SK-N-SH treated with all-trans-retinoic acid at 6 μM for 48 hours (cell line): ENCODE measurements at places on chromosomes 5 and 9.
A peak's percentile ranks its signal among the peaks of the same experiment; 100 is the strongest.

DNA sequence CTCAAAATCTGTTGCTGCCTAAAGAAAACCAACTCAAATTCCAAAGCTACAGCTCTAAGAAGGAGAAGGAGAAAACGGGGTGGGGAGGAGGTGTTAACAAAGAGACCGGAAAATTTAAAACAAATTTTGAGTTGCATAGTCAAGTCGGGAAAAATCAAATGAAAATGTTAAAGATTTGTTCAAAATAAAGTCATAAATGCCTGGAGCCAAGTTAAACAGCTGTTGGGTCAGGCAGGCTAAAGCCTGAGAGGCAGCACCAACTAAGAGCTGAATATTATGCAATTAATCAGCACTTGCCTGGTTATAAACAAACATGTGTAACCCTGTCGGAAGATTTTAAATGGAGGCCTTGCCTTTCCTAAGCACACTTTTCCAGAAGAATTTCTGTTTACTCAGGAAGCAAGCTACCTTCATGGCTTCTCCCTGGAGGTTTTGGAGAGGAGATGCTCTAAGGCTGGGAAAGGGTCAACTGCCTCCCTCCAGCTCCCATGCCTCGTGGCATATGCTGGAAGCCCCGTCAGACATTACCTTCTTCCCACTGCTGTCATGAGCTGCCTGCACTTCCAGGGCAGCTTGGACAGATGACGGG, 270.5 kb downstream of the DMRT2 start:
- no peak for ATAC-seq

DNA sequence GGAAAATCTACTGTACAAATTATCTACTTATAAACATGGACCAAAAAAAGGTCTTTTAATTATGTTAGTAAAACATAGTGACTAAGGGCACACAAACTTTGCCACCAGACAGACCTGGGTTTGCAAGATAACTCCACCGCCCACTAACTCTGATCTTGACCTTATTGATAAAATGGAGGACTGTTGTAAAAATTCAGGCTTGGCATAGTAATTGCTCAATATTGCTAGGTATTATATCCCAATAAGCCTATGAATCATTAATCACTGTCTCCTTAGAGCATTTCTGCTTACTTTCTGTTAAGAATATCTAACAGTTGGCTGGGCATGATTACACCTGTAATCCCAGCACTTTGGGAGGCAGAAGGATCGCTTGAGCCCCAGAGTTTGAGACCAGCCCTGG, 3.8 kb downstream of the C9orf40 start:
- no peak for ATAC-seq

DNA sequence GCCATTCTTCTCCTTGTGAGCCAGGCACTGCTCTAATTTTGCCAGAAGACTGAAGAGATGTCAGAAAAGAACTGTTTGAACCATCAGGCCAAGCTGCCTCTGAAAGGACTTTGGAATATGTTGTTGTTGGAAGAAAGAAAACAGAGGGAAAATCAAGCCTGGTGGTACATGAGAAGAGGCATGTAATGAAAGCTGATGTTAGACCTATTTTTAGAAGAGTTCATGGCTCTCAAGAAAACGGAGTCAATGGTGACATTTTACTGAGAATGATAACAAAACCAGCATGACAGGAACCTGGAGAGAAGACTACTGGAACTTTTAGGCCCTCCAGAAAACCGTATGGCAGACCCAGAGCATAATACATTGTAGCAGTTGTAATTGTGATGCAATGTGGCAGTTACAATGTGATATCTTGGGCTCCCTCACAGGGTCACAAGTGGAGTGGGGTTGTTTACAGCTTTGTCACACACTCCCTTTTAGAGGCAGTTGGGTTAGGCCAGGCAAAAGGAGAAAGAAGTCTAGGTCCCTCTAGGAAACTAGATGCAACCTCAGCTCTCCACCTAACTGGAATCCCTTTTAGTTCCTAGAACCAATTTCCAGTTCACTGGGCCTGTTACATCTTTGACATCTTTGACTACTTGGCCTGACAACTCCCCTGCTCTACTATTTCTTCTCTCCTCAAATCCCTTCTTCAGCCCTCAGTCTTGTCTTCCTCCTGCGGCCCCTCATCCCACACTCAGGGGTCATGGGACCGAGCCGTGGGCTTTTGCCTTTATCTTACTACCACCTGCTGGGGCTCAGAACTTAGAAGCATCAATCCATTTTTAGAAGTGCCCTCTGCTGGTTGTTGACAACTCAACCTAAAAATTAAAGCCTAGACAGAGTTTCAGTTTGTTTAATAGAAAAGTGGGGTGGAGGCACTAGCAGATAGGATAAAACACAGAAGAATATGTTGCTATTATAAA, 61.2 kb upstream of the JAK2 start:
- ATAC-seq = peak; percentile 70

- ATAC-seq = peak; percentile 84
Measured at GRCh38 chr5:66987949-66988838, 208.4 kb downstream of the CD180 start.

DNA sequence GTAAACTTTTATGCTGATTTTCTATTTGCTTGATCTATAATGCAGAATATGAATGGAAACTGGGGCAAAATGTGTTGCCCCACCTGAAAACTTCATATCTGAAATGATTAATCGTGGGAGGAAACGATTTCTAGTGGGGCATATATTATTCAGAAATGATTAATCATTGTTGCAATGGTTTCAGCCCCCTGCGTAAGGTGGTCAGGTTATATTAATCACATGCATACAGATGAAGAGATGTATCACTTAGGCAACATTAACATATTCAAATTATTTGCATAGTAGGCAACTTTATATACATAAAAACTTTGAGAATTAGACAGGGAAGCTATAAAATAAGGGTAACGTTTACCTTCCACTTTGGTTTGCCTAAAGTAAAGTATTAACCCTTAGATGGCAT, 49.8 kb downstream of the LSM11 start:
- ATAC-seq = no peak

DNA sequence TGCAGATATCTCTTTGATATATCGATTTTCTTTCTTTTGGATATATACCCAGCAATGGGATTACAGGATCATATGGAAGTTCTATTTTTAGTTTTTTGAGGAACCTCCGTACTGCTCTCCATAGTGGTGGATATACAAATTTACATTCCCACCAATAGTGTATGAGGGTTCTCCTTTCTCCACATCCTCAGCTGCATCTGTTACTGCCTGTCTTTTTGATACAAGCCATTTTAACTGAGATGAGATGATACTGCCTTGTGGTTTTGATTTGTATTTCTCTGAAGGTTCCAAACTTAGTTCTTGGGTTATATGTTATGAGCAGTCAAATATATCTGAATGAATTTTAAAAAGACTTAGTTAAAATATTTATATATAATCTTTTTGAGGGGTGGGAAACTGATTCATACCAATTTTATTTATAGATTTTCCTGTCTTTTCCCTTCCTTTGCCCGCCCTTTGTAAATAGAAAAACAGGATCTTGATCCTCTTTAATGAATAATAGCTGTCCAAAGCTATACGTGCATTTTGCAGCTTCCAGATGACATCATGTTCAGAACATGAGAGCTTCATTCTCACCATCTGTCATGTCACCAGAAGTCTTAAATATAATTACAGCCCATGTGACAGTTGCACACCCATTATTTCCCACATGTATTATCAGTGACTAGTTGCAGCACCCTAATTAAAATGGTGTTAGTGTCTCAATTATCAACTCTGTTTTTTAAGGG, 6.2 kb upstream of the ARHGEF28 start:
- ATAC-seq = no peak

DNA sequence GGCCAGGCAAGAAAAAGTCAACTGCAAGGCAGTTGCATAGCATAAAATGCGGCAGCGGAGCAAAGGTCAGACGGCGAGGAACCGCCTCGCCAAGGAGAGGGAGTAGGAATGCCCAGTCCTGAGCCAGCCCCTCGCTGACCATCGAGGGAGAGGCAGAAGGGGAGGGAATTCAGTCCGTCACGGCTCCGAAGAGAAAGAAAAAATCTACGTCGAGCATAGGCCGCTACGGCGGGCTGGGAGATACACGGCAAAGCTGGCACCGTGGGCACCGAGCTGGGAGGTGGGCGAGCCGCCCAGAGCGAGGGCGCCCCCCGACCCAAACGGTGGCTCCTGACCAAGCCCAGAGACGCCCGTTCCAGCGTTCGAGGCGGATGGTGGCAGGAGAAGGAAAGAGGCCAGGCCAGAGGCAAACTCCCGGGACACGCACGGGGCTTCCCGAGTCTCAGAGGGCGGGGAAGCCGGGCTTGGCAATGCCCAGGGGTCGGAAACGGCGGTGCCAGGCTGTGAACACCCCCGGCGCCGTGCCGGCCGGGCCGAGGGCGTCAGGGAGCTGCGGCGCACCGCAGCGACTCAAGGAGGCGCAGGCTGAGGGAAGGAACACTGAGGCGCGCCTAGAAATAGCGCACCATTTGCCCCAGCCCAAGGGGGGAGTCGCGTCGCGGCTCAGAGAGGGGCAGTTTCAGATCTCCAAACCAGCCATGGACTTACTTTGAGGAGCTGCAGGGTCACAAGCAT, 518 bp downstream of the SPRY4 start:
- peak; percentile 28 for ATAC-seq

DNA sequence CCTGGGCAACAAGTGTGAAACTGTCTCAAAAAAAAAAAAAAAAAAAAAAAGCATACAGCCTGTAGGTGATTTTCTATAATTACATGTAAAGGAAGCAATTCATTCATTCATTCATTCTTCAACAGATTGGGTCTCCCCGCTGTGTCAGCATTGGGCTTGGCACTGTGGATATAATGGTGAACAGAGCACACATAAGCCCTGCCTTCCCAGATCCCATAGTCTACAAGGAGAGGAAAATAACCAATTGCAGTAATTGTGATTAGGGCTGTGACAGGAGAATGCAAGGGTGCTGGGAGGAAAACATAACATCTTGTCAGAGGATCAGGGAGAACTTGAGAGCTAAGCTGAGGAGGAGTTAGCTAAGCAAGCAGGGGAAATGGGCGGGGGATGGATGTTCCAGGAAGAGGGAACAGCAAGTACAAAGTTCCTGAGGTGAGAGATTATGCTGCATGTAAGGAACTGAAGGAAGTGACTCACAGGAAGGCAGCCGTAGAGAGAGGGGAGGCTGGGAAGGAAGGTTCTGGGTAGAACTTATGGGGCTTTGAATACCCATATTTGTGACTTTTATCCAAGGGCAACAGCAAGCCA, 24.0 kb upstream of the KLF9 start:
- peak; percentile 61 for ATAC-seq

GRCh38 chr9:83451308-83451707, 86.9 kb downstream of the FRMD3 start:
- no peak for ATAC-seq

DNA sequence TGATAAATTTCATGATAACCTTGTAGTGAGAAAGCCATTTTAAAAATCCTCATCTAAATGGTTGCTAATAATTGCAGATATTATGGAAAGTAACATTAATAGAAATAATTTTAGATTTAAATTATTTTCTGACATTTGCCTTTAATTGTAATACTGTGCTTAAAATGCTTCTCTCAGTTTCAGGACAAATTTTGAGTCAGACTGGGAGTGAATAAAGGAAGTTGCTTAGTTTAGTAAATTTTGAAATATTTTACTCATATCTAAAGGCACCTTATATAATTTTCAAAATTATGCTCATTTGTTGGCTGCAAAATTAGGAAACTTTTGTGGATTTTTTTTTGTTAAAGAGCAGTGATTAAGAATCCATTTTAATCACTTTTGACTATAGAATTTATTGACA, 93.8 kb downstream of the CSNK1G3 start:
- ATAC-seq = no peak

DNA sequence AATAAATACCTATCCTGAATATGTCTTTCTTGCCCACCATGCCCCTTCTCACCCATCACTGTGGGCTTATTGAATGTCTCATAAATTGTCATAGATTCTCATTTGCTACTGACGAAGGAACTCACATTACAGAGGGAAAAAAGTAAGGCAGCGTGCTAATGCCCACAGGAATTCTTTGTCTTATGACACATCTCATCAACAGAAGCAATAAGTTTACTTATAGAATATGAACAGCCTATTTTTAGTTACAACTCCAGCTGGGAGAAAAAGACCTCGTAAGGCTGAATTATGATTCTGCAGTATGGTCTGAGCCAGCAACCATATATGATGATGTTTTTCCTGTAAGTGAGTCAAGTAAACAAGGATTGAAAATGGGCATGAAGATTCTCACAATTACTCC, 22.4 kb upstream of the ATG10 start:
- no peak for ATAC-seq

GRCh38 chr5:72604111-72604797, 97.0 kb upstream of the ZNF366 start:
- ATAC-seq = no peak

- ATAC-seq = peak; percentile 62
Measured at GRCh38 chr5:13987843-13988464, 43.5 kb upstream of the DNAH5 start.

DNA sequence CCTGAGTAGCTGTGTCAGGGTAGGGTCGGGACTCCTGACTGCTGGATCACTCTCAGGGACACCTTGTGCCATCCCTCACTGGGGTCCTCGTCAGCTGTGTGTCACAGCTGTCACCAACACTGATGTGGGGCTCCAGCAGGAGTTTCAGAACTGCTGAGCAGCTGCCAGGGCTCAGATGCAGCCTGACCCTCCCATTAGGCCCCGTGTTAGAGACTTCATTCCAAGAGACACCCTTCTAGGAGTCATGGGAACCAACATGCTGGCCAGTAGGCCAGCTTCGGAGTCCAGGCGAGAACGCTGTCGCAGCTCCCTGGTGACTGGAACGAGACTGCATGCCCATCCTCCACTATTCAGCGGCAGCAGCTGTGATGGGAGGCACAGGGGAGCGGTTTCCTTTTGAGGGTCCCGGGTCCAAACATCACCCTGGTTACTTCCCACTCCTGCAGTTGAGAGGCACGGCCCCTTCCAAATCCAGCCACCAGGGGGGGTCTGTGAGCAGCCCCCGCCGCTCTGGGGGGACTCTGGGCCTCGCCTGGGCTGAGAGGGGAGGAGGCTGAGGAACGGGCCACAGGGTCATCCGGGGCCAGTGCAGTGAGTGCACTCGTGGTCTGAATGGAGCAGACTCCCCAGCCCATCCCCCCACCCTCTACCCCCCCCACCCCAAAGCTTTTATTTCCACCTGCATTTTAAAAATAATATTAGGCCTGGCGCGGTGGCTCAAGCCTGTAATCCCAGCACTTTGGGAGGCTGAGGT, 12.6 kb upstream of the TCF7 start:
- peak; percentile 84 for ATAC-seq

DNA sequence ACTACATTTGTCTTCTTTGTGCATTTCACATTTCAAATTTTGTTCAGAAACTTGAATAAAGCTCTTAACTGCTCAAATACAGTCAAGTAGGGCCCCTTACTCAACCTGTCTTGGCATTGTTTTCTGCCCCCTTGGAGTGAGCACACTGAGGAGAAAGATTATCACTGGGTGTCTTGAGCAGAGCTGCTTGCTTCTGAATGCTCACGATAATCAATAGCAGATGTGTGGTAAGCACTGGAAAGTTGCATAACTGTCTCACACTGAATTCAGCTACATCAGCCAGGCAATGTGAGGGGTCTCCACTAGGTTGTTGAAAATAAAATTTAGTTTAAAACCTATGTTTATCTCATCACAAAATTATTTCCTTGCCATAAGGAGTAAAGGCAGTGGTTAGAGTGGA, 7.8 kb upstream of the TNFAIP8 start:
- peak; percentile 92 for ATAC-seq

GRCh38 chr5:6487081-6487480, 38.4 kb downstream of the UBE2QL1 start:
- no peak for ATAC-seq
